ENCODE measurements at places on chromosomes 7 and 10. TPM values are rescaled to one million over a fixed set of nuclear protein-coding genes. Genes with fewer than 3 reads are reported as not detected.

DNA sequence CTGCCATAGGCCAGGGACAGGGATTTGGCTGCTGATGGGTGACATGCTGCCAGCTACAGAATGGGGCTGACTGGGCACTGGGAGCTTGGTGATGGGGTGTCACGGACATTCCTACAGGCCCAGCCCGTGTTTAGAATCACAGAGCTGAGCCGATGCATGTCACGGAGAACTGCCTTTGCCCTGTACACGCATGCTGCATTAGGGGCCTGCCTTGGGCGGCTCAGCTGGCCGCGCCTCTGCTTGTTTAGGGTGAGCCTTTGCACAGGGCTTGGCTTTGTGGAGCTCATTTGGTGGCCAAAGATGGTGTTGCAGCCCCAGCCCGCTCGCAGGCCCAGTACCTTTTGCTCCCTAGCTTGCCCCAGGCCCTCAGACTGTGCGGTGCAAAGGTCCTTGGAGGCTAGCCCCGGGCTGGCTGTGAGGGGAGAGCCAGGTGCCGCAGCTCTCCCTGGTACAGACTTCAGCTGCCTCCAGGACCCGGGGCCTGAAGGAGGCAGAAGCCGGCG lies 108.4 kb upstream of the BTBD16 start:
- DNase-seq = no peak

Gene SLIT1
- 0.28 TPM for total RNA-seq

GRCh38 chr7:81140775-81141174 lies 221.9 kb upstream of the SEMA3C start:
- no peak for DNase-seq

DNA sequence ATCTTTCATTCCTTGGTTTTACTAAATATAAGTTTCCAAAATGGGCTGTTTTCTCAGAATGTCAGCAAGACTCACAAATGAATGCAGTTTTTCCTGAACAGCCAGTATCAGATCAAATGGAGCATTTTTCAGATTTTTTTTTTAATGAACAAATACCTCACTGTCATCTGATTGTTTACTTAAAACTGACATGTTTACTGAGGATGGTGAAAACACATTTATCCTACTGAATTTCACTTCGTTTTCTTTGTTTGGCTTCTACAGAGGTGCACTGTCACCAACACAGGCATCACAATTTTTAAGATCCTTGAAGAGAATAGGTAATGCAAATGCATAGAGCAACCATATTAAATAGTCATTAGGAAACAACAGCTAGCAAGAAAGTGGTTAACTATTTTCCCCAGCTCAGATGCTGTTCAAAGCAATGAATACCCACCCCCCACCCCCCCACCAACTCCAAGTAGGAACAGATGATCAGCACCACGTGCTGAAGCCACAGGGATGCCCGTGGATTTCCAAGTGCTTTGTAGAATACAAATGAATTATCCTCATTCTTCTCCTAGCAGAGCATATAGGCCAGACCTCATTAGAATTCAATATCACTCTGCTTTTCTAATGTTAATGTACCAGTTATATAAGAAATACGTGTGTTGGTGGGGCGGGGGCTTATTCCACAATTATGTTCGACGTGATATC lies 205.9 kb downstream of the SKAP2 start:
- DNase-seq = no peak

GRCh38 chr7:137454767-137455166 lies 111.2 kb upstream of the PTN start:
- no peak for DNase-seq

Gene LMTK2
- total RNA-seq = 12.6 TPM

DNA sequence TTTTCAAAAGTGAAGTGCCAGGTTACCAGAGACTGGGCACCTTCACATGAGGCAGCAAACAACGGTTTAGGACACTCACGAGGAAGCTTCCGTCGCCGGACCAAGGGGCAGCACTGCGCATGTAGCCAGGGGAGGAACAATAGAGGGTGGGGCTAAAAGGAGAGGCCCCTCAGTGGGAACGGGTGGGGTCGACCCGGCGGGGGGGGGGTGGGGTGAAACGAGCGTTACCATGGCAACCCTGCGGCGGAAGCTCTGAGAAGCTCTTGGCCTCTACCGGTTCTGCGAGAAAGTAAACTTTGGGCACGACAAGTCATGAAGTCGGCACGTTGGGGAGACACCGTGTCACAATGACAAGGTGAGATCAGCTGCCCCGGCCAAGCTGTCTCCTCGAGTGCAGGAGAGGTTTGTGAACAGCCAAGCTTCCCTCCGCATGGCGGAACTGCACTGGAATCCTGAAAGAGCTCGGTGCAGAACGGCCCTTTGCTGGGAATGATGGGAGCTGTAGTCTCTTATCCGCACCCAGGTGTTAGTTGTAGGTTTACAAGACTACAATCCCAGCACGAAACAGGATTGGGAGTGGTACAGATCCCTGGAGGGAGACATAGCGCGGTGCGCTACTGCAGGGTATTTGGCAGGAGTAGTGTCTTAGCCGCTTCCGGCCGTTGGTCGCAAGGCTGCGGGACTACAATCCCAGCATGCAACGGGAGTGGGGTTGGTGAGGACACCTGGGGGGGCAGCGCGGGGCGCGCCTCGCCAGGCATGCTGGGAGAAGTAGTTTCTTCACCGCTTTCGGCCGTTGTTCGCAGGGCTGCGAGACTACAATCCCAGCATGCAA lies 72.8 kb upstream of the ZNF722 start:
- no peak for DNase-seq

Gene MET
- total RNA-seq = 14.6 TPM

GRCh38 chr7:19397911-19398310 lies 252.7 kb upstream of the FERD3L start:
- DNase-seq = no peak

Gene MARVELD1
- 18.7 TPM for total RNA-seq

Measured in H7 (cell line).